Fibroblast of the aortic adventitia (primary cell): ENCODE measurements at places on chromosomes 2 and 18. TPM values are rescaled to one million over a fixed set of nuclear protein-coding genes. Genes with fewer than 3 reads are reported as not detected.

The FN1 gene
- total RNA-seq, result 3,314 and 7,235 TPM in 2 replicates

The PPIL3 gene
- 47.3 and 50.0 TPM in 2 replicates for total RNA-seq

The TNS1 gene
- total RNA-seq, result 54.5 and 116 TPM in 2 replicates

The GPR45 gene
- total RNA-seq, result not detected in 2 replicates

The OR6B2 gene
- total RNA-seq, result not detected in 2 replicates

The ST8SIA3 gene
- total RNA-seq, result 0.08 TPM in 1 of 2 replicates, not detected in the other

The SPP2 gene
- total RNA-seq, result 0.36 TPM in 1 of 2 replicates, not detected in the other

The TEX44 gene
- total RNA-seq, result not detected in 2 replicates

The PPP4R3B gene
- 57.1 and 74.9 TPM in 2 replicates for total RNA-seq
